ENCODE measurements at places on chromosomes 2 and 18. TPM values are rescaled to one million over a fixed set of nuclear protein-coding genes. Genes with fewer than 3 reads are reported as not detected.

- DNase-seq, result no peak
Observed at GRCh38 chr2:54898456-54899226, 151.6 kb downstream of the RTN4 start.

GRCh38 chr18:47928466-47928865 is 2.0 kb downstream of the SMAD2 start:
- DNase-seq, result no peak

- no peak for DNase-seq
Observed at GRCh38 chr2:2229626-2230432, 101.2 kb downstream of the MYT1L start.

DNA sequence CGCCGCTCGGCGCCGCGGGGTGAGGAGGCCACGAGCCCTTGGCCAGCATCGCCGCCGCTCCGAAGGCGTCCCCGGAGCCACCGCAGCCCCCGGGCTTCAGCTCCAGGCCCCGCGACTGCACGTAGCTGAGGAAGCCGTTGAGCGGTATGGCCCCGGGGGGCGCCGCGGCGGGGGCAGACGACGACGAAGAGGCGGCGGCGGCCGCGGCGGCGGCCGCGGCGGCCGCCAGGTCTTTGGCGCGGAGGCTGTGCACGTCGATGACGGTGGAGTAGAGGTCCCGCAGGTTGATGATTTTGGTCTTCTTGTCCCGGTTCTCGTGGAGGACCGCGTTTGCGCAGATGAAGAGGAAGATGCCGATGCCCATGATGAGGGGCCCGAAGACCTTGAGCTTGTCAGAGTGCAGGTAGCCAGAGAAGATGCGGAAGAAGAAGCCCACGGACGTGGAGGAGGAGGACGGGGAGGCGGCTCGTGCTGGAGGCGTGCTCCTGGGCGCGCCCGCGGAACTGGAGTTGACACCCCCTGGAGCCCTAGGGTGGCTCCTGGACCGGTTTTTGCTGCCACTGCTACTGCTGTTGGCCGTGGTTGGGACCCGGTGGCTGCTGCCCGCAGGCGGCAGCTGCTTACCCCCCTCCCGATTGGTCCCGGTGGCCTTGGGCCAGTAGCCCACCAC is 4.0 kb downstream of the TMEM200C start:
- no peak for DNase-seq

- DNase-seq, result no peak
Observed at GRCh38 chr2:186751790-186752189, 57.9 kb downstream of the FAM171B start.

Gene RAB11FIP5
- total RNA-seq, result 12.1 TPM

DNA sequence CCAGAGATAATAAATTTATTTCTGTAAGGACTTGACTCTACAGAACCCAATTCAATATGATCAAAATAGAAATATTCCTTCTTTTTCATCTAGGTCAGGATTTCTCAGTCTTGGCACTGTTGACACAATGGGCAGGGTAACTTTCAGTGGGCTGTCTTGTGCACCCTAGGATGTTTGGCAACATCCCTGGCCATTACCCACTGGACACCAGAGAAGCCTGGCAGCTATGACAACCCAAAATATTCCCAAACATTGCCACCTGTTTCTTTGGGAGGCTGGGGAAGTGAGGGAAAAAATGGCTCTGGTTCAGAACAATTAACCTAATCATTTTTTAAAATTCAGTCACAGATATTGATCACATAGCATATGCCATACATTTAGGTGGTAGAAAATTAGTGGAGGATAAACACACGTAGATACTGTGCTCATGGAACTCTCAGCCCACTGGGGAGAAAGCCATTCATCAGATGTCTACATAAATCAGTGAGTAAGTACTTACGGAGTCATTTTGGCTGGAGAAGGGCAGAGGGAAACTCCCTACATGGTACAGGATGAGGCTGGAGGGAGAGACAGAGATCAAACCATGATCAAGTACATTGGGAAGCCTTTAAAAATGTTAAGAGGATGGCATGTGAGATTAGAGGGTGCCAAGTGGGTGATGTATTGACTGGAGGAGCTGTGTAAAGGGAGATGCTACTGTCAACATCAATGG is 718 bp upstream of the TNP1 start:
- no peak for DNase-seq

DNA sequence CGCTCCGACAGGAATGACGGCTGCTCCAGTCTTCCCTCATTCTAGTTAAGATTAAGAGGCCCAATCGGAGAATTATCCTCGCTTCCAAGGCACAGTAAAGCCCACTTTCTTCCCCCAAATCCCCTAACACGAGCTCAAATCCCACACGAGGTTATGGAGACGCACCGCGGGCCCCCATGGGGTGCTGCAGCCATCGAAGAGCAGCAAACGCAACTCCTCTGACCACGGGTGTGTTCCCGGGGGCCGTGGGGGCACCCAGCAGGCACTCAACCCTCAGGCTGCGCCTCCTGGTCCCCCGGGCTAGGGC is 446 bp downstream of the COPS9 start:
- no peak for DNase-seq

DNA sequence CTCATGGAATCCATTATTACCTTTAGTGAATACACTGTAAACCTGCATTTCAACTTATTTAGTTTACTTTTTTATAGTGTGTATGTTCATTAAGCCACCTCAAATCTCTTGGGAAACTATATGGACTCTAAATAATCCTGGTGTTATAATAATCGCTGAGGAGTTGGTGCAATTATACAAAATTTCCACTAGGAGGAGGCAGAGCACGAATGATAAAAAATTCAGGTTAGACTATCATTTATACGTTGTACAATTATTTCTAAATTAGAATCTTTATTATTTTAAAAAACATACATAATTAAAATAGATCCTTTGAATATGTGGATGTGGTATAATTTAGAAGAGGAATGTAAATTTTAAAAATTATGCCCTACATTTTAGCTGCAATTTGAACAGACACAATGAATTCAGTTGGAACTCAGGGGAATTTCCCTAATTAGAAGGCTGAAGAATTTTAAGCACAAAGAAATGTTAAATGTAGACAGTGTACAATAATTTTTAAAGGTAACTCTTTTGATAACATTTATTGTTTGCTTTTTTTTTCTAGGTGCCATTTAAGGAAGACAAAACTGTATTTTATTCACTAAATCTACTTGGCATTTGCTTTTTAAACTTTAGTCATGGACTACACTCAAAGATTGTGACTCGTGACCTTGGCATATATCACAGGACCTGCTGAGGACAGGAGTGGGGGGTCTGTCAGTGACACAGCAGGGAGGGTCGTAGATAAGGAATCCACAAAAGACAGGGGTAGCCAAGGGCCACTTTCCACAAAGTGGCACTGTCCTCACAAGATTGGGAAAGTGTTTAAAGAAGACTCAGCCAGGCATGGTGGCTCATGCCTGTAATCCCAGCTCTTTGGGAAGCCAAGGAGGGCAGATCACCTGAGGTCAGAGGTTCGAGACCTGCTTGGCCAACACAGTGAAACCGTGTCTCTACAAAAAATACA is 45.5 kb downstream of the RAB12 start:
- peak; percentile 43 for DNase-seq

DNA sequence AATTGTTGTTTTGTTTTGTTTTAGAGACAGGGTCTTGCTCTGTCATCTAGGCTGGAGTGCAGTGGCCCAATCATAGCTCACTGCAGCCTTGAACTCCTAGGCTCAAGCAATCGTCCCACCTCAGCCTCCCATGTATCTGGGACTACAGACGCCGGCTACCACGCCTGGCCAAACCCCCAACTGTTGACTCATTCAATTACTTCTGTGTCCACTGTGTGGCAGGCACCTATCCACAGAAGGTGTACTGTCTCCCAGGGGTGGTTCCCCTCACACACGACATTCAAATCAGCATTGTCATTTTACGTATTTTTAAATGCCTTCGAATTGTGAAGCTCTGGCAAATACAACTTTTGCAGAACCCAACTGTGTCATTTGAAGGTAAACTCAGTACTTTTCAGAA is 188.0 kb upstream of the REV1 start:
- no peak for DNase-seq

DNA sequence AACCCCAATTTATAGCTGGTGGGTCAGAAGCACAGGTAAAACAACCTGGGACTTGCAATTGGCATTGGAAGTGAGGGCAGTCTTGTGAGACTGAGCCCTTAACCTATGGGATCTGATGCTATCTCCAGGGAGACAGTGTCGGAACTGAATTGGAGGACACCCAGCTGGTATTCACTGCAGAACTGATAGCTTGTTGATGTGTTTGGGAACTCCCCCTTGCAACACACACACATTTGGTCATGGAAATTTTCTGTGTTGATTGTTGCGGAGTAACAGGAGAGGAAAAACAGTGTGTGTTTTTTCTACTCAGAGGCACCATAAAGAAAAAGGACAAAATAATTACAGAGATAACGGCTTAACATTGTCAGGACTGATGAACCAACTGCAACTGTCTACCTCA is 16.1 kb downstream of the TPGS2 start:
- peak; percentile 74 for DNase-seq

GRCh38 chr2:26861610-26862224 is 13.8 kb downstream of the DPYSL5 start:
- DNase-seq, result no peak

- DNase-seq, result no peak
Observed at GRCh38 chr18:58168993-58169392, 125.0 kb downstream of the NEDD4L start.

GRCh38 chr18:33540392-33540791 is 37.6 kb upstream of the ASXL3 start:
- DNase-seq, result no peak

GRCh38 chr18:41940506-41941215 is 14.4 kb upstream of the PIK3C3 start:
- peak; percentile 91 for DNase-seq

DNA sequence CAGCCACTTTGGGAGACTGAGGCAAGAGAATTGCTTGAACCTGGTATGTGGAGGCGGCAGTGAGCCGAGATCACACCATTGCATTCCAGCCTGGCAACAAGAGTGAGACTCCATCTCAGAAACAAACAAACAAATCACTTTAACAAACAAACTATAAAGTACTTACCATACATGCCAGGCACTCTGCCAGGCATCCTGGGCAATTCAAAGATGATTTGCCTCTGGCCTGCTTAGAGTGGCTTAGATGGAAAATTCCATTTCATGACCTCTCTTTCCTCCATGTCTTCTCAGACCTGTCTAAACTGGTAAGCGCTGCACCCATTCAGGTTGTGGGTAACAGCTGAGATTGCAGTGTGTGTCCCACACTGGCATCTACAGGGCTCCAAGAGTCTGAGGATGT is 273.2 kb downstream of the BCL2 start:
- no peak for DNase-seq

- no peak for DNase-seq
Observed at GRCh38 chr2:140200307-140200706, 1420.1 kb upstream of the NXPH2 start.

DNA sequence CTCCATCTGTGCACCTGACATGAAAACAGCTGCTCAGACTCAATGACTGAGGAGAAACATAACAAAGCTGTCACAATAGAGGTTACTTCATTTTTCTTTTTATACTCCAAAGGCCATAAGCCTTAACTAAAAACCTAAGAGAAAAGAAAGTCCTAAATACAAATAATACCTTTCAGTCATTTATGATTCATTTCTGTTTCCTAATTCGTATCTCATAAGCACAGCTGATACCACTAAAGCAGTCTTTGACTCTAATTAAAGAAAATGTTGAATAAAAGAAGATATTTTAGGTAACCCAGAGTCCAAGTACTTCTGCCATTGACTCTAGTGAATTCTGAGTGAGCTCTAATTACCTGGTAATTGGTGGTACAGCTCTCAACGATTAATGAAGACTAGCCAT is 20.6 kb downstream of the NEMP2 start:
- DNase-seq, result no peak

GRCh38 chr2:111705711-111706336 is 178.2 kb downstream of the ANAPC1 start:
- peak; percentile 57 for DNase-seq

Gene PCARE
- total RNA-seq, result 0.49 TPM

GRCh38 chr18:38010971-38011857 is 445.6 kb upstream of the CELF4 start:
- no peak for DNase-seq

Gene ASXL3
- total RNA-seq, result 8.0 TPM

- no peak for DNase-seq
Observed at GRCh38 chr2:19114754-19115231, 243.6 kb downstream of the OSR1 start.

- no peak for DNase-seq
Observed at GRCh38 chr18:2394684-2395083, 176.6 kb downstream of the METTL4 start.

DNA sequence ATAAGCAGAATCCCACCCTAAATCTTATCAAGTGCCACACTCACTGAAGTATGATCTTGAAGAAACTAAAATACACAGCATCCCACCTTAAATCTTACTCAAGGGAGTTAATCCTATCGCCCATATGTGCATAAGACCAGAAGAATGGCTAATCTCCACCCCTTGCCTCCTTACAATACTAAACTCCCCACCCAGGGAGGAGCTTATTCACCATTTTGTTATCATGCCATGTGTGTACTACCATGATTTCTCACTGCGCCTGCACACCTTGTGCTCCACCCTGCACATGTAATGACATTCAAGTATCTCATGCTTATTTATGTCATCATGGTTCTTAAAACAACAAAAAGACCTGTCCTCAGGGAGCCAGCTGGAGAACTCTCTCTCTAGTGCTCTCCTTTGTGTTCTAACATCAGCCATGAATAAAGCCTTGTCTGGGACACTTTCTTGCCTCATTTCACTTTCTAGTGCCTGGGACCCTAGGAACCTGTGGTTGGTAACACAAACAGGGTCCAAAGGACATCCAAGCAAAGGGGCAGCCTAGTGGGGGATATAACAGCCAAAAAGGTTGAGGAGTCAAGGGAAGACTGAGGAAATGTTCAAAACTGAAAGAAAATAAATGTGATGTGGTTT is 87.4 kb downstream of the SLC66A3 start:
- DNase-seq, result no peak

DNA sequence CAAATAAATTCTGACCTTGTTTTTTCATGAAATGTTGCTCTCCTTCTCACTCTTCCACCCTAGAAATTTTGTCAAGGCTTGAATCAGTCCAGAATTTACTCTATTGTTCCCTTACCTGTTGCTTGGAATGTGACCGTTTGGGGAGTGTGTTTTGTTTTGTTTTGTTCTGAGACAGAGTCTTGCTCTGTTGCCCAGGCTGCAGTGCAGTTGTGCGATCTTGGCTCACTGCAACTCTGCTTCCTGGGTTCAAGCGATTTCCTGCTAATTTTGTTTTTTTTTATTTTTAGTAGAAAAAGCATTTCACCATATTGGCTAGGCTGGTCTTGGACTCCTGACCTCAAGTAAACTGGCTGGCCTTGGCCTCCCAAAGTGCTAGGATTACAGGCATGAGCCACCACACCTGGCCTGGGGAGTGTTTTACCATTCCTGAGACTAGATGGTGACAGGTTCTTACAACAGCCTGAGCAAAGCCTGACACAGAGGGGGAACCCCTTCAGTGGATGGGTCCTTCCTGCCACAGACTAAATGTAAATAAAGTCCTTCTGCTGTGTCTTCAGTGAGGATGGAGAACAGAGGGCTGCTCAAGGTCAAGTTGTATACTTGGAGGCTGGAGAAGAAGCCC is 52.0 kb downstream of the HAUS1 start:
- DNase-seq, result no peak
